ENCODE measurements at places on chromosomes 11 and 22. TPM values are rescaled to one million over a fixed set of nuclear protein-coding genes. Genes with fewer than 3 reads are reported as not detected.
A peak's percentile ranks its signal among the peaks of the same experiment; 100 is the strongest.

- no peaks in the 10 kb centered on the region for H3K4me1 ChIP-seq
- DNase-seq: no peak
- no peaks in the 10 kb centered on the region for H3K36me3 ChIP-seq
- peaks cover 8% of the 10 kb centered on the region for H3K27me3 ChIP-seq
Measured at GRCh38 chr22:50119768-50120251, 30.0 kb downstream of the MOV10L1 start.

CCDC188 gene
- not detected for total RNA-seq

- H3K4me1 ChIP-seq: no peaks in the 10 kb centered on the region
- peak overlapping the region; percentile 34 for H3K27ac ChIP-seq
- peak overlapping the region; percentile 83 for H3K4me3 ChIP-seq
- no peaks in the 10 kb centered on the region for H3K36me3 ChIP-seq
- H3K27me3 ChIP-seq: no peaks in the 10 kb centered on the region
Measured at GRCh38 chr22:25447067-25447685, 117.3 kb upstream of the GRK3 start.

GRCh38 chr22:48939441-48940265 is 888.0 kb downstream of the BRD1 start:
- DNase-seq: no peak
- no peaks in the 10 kb centered on the region for H3K36me3 ChIP-seq
- H3K4me3 ChIP-seq: no peak overlapping the region

GRCh38 chr11:66467034-66467659 is 442 bp downstream of the PELI3 start:
- H3K4me3 ChIP-seq: peak overlapping the region; percentile 69
- no peaks in the 10 kb centered on the region for H3K36me3 ChIP-seq
- no peaks in the 10 kb centered on the region for H3K27me3 ChIP-seq

- no peaks in the 10 kb centered on the region for H3K4me1 ChIP-seq
- H3K36me3 ChIP-seq: no peaks in the 10 kb centered on the region
- DNase-seq: no peak
- H3K27ac ChIP-seq: no peak overlapping the region
Measured at GRCh38 chr11:117519170-117519569, 191.5 kb downstream of the CEP164 start.

MMP10 gene
- not detected for total RNA-seq

FAM180B gene
- total RNA-seq: not detected

DNA sequence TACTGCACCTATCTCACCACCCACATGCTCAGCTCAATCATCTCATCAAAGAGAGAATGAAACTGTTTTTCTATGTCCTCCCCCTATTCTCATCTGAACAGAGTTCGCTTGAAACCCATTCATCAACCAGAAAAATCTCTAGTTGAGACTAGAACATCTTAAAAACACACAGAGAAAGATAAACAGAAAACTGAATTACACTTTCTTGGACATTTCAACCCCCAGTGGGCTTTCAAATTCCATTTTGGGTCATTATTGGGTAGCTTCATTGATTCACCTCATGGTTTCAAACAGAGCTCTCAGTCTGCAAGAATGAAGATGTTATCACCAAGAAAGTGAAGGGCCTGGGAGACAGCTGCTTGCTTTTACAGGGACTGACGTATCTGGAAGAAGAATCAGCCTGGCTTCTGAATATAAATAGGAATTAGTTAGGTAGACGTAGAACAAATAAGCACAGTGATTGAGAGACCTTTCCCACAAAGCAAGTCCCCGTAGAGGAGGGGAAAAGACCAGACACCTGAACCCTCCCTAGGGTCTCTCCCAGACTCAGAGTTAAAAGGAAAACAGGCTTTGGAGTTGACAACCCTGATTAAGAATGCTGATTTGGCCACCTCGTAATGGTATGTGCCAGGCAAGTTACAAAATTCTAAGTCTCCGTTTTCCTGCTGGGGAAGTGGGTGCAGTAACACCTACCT is 155.7 kb downstream of the BBOX1 start:
- no peaks in the 10 kb centered on the region for H3K36me3 ChIP-seq
- no peaks in the 10 kb centered on the region for H3K4me1 ChIP-seq
- DNase-seq: no peak

DNA sequence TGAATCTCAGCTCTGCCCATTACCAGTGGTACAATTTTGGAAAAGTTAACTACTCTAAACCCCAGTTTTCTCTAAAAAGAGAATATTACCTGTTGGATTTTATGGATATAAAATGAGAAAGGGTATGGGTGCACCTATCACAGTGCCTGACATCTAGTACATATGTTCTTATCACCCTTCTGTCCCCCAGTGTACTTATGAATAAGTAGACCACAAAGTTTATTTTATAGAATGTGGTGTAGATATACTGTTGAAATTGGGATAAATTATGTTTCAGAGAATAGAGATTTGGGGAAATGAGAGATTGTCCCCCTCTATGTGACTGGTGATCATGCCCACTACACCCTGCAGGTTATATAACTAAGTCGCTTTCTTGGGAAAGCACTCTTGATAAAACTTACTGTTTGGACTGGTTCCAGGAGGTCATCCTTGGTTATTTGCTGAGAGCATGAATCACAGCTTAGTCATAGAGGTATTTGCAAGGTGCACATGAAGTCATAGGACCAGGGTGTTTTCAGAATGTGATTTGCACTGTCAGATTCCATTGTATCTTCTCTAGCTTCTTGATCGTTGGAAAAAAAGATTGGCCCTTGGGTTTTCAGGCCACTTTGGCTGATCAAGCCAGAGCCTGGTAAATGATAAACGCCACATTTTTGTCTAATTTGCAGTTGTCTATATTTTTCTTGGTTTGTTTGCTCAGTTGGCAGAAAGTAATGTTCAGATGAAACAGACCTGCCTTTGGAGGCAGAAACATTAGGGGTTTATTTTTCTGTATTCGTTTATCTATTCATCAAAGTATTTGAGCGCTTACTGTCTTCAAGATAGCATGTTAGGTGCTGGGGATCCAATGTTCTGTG is 21.3 kb downstream of the STX3 start:
- no peak overlapping the region for H3K4me3 ChIP-seq
- H3K4me1 ChIP-seq: peaks cover 5% of the 10 kb centered on the region
- H3K36me3 ChIP-seq: no peaks in the 10 kb centered on the region
- H3K27me3 ChIP-seq: no peaks in the 10 kb centered on the region
- DNase-seq: no peak

DNA sequence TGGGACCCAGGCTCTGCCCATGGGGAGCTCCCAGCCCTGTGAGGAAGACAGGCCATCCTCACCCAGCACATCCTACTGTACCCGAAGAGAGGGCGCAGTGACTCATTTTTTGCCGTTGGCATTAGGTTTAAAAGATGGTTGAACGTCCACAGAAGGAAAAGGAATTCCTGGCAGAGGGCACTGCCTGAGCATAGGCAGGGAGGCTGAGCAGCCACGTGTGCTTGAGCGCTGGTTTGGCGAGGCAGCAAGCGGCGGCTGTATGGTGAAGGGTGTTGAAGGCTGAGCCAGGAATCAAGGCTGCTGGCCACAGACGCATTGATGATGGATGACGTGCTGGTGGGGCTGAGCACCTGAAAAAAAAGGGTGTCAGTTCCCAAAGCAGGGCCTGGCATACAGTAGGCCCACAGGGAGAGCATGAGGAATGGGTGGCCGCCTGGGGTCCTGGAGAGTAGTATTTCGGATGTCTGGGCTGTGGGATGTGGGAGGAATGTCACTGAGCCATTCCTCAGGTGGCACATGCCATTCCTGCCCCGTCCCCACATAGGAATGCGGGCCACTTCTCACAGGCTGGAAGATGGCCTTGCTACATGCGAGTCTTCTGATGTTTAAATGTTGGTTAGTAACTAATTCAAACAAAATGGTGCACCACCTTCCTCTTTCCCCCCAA is 112.5 kb downstream of the KIAA1671 start:
- H3K27me3 ChIP-seq: no peaks in the 10 kb centered on the region
- no peak overlapping the region for H3K4me3 ChIP-seq
- H3K4me1 ChIP-seq: peaks cover 5% of the 10 kb centered on the region
- H3K27ac ChIP-seq: no peak overlapping the region

- no peak overlapping the region for H3K4me3 ChIP-seq
- H3K4me1 ChIP-seq: no peaks in the 10 kb centered on the region
- H3K27ac ChIP-seq: no peak overlapping the region
Measured at GRCh38 chr11:104337273-104337672, 173.3 kb upstream of the PDGFD start.

DNA sequence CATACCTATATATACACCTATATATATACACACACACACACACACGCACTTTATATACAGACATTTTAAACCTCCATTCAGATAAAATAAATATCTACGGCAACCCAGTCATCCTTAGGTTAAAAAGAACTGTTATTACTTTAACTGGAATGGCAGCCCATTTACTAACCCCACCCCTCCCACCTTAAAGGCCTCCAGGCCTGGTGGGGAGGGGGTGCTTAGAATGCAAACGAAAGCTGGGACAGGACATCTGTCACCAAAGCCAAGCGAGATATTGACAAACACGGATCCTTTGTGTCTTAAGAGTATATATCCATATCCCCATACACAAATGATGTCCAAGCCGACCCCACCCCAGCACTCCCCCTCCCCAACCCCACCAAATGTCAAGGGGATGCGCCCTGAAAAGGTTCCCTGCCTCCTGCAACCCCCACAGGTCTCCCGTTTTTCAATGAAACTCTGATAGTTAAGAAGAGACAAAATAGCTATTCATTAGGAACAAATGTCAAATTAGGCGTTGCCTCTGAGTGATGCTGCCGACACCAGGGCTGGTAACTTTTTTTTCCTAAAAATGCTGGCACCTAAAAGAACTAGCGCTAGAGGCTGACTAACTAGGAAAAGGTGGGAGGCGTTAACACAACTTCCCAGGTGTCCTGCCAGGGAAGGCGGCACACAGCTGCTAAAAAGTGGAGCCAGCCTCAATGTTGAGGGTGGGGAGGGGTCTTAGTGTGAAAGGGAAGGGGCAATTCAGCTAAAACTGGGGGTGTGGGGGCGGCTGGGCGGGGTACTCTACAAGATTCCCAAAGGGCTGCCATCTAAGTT is 5.6 kb downstream of the MN1 start:
- H3K4me3 ChIP-seq: no peak overlapping the region
- H3K36me3 ChIP-seq: no peaks in the 10 kb centered on the region
- H3K27ac ChIP-seq: no peak overlapping the region
- no peaks in the 10 kb centered on the region for H3K4me1 ChIP-seq
- H3K27me3 ChIP-seq: no peaks in the 10 kb centered on the region

DNA sequence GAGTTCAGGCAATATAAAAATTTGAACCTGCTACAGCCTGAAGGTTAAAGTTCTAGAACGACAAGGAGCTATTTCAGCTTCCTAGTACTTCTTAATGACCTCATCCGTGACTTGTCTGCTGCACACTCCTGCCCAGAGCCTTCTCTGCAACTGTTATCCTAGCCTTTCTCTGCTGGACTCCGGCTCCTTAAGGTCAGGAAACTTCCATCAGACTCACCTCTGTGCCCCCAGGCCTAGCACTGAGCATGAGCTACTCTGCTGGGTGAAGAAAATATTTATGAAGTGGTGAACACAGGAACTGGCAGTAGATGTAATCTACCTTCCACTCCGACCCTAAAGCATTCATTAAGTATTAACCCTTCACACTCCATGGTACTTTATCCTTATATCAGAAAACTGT is 18.4 kb downstream of the CSNK2A3 start:
- no peak overlapping the region for H3K27ac ChIP-seq
- H3K36me3 ChIP-seq: peaks cover 2% of the 10 kb centered on the region
- H3K4me1 ChIP-seq: no peaks in the 10 kb centered on the region
- no peak overlapping the region for H3K4me3 ChIP-seq
- H3K27me3 ChIP-seq: no peaks in the 10 kb centered on the region
- DNase-seq: no peak

OR8H1 gene
- total RNA-seq: not detected

GRCh38 chr11:70488171-70488703 is 89.9 kb downstream of the CTTN start:
- H3K27ac ChIP-seq: no peak overlapping the region
- H3K36me3 ChIP-seq: no peaks in the 10 kb centered on the region
- no peaks in the 10 kb centered on the region for H3K27me3 ChIP-seq
- H3K4me3 ChIP-seq: no peak overlapping the region
- DNase-seq: no peak

PLA2G3 gene
- not detected for total RNA-seq

DNA sequence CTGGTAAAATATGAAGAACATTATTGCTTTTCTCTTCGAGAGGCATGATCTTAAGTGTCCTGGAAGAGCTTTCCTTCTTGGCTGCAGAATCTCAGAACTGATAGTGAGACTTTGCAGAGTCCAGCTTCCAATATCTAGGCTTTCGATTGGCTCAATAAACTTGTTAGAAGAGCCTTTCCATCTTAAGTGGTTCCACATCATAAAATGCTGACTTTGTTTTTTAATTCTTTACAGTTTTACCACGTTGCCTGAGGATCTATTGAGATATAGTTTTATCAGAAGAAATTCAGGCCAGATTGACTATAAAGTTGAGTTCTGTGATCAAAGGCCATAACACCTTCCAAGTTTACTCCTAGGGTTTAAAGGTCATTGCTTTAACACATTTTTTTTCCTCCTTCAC is 15.6 kb upstream of the DNAJB7 start:
- no peak overlapping the region for H3K27ac ChIP-seq
- H3K4me3 ChIP-seq: no peak overlapping the region
- H3K36me3 ChIP-seq: no peaks in the 10 kb centered on the region
- DNase-seq: no peak

DNA sequence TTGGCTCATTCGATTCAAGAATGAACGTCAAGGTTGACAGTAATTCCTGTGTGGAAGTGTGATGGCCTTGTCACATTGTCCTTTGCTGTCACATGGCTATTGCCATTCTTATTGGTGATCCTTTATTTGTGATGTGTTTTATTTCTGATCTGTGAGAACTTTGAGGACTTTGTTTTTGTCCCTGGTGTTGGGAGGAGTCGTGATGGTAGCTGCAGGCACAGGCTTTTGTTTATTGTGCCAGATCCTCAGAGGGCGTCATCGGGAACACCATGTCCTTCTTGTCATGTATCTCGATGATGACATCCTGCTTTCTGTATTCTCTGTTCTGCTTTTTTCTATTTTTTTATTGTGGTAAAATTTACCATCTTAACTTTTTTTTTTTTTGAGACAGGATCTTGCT is 5.6 kb downstream of the PICK1 start:
- 0 out of 2 replicates have a peak, but pooled peaks cover 2% of the 10 kb centered on the region for H3K4me1 ChIP-seq
- no peaks in the 10 kb centered on the region for H3K36me3 ChIP-seq
- no peak overlapping the region for H3K27ac ChIP-seq
- H3K27me3 ChIP-seq: no peaks in the 10 kb centered on the region

Measured in GM12878 (cell line).